NCI-H345 (cell line): ENCODE measurements at places on chromosomes 11 and 22.

DNA sequence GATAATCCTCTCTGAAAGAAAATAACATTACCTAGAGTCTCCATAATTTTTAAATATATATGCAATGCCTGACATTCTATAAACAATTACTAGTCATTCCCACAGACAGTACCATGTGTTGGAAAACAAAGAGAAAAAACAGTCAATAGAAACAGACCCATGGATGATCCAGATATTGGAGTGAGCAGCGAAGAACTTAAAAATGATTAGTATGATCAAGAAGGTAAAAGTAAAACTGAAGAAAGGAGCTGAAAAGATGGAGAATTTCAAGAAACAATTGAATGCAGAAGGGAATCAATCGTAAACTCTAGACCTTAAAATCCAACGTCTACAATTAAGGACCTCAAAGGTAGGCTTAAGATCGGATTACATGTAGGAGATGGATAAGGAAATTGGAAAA, 330.6 kb downstream of the SHANK2 start:
- no peak for DNase-seq

DNA sequence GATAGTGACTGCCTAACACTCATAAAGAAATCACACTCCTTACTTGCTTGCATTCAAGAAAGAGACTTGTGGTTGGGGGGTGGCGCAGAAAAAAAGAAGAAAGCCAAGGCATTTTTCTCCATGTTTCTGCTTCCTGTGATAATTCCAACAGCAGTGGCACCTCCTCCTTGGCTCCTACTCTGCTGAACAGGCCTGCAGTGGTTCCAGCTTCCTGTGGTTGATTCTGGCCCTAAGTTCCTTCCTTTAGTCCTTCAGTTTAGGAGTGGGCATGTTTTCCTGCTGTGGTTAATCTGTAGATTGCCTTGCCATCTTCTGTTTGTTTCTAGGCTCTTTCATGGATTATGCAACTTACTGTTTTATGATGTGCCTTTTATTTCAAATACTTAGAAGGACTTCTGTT, 940.4 kb downstream of the DLG2 start:
- no peak for DNase-seq

DNA sequence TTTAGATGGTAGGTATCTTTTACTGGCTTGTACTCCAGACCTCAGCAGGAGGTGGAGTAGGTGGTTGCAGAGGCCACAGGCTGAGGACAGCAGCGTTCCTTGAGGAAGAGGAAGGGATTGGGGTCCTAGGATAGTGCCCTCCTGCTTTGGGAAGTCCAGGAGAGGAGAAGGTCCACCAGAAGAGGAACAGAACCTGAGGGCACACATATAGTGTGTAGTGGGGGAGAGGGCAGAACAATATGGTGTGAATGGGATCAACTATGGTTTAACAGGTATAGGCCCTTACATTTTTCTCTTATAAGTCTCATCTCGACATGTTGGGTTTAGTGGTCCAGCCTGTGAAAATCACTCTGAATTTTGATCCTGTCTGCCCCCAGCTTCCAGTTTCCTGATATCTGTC, 229.1 kb upstream of the ZBED5 start:
- DNase-seq, result no peak

GRCh38 chr11:12441231-12441861, 64.0 kb downstream of the PARVA start:
- no peak for DNase-seq
